Natural killer cell (primary cell): ENCODE measurements at places on chromosomes 12 and 14. TPM values are rescaled to one million over a fixed set of nuclear protein-coding genes. Genes with fewer than 3 reads are reported as not detected.

Gene HVCN1
- 18.0 TPM for total RNA-seq

DNA sequence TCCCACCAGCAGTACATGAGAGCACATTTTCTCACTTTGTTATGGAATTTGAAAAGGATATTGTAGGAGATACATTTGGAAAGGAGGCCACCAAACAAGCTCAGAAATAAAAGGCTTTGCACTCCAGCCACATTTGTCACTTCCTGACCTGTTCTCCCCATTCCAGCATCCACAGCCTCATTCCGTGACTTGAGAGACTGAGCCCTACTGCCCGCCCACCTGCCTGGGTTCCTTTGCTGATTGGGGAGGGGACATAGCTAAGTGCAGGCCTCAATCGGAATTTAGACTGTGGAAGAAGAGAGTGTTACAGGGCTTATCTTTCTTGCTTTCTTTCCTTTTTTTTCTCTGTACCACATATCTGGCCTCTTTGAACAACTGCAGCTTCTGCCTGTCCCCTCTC, 735.4 kb upstream of the TMEM132C start:
- H3K4me1 ChIP-seq: no peaks in the 10 kb centered on the region
- no peak overlapping the region for H3K27ac ChIP-seq
- DNase-seq: no peak

GRCh38 chr14:22002860-22003284, 329.3 kb upstream of the OR4E1 start:
- no peaks in the 10 kb centered on the region for H3K36me3 ChIP-seq
- H3K27ac ChIP-seq: no peak overlapping the region
- H3K4me1 ChIP-seq: no peaks in the 10 kb centered on the region
- no peaks in the 10 kb centered on the region for H3K27me3 ChIP-seq
- DNase-seq: peak; percentile 86

DNA sequence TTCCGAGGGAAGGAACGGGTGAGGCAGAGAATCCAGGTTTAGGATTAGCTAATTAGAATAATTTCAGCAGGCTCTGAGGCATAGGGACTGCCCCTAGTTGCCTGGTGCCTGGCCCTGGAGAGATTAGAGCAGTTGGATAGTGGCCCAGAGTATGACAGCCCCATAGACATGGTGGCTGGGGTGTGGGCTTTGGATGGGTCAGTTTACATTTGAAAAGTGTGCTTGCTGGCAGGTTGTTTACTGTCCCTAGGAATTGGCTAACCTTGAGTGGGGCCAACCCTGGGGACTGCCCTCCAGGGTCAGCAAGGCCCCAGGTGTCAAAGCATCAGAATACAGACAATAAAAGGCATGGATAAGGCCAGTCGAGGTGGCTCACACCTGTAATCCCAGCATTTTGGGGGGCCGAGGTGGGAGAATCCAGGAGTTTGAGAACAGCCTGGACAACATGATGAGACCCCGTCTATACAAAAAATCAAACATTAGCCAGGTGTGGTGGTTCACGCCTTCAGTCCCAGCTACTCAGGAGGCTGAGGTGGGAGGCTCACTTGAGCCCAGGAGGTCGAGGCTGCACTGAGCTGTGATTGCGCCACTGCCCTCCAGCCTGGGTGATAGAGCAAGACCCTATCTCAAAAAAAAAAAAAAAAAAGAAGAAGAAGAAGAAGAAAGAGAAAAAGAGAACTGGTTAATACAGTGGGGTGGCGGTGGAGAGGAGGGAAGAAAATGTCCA, 182.3 kb upstream of the PWP1 start:
- no peaks in the 10 kb centered on the region for H3K27me3 ChIP-seq
- H3K4me1 ChIP-seq: no peaks in the 10 kb centered on the region
- H3K4me3 ChIP-seq: no peak overlapping the region
- H3K27ac ChIP-seq: no peak overlapping the region

DNA sequence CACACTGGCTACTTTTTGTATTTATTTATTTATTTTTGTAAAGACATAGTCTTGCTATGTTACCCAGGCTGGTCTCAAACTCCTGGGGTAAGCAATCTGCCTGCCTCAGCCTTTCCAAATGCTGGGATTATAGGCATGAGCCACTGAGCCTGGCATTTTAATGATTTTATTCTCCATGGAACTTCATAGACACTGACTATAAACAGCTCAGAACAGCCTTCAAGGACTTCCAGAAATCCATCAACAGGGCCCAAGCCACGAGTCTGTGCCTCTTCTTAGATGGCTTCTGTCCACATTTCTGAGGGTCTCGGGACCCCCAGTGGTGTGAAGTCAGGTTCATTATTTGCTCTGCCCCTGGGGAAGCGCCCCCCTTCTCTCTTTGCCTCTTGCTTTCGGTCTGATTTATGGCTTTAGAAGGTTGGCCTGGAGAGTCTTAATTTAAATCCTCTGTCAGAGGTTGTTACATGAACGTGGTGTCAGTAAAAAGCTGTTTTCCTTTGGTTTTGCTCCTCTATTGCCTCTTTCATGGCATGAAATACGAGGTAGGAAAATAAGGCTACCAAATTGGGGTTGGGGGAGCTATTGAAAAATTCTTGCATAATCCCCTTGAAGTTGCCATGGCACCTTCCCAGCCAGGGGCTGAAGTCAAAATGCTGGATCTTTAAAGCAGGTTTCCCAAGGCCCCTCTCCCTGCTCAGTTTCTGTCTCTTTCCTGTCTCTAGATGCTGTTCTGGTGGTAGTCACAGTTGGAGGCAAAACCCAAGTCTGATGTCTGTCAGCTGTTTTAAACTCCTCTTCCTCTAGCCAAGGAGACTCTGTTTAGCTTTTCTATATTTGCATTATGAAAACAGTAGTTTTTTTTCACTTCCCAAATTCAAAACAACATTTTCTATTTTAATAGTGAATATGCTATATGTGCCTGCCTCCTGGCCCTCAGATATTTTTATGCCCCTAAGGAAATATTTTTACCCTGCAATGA, 129.4 kb downstream of the SMOC1 start:
- H3K4me3 ChIP-seq: no peak overlapping the region
- H3K27ac ChIP-seq: no peak overlapping the region
- no peak for DNase-seq

Gene DCAF4
- total RNA-seq: 4.6 TPM
